ENCODE measurements at places on chromosomes 11 and 22. TPM values are rescaled to one million over a fixed set of nuclear protein-coding genes. Genes with fewer than 3 reads are reported as not detected.

The OR5A1 gene
- total RNA-seq: not detected

The DBX1 gene
- not detected for total RNA-seq

The TSGA10IP gene
- total RNA-seq: not detected

The KCNJ5 gene
- not detected for total RNA-seq

The NLRP10 gene
- not detected for total RNA-seq

The FAM181B gene
- 0.04 TPM for total RNA-seq

The OR52I1 gene
- total RNA-seq: not detected

The VPS26B gene
- total RNA-seq: 28.9 TPM

The NUP160 gene
- 27.8 TPM for total RNA-seq

The PRG3 gene
- total RNA-seq: not detected

The P2RY6 gene
- 0.13 TPM for total RNA-seq

The SYT13 gene
- not detected for total RNA-seq

The ACRV1 gene
- not detected for total RNA-seq

The SLC25A18 gene
- not detected for total RNA-seq

The TIGD3 gene
- total RNA-seq: 0.33 TPM

The LSP1 gene
- total RNA-seq: not detected

The TMEM126A gene
- total RNA-seq: 55.6 TPM

The OR5I1 gene
- not detected for total RNA-seq

The NKAPD1 gene
- 19.5 TPM for total RNA-seq

The OR4A16 gene
- total RNA-seq: not detected

The DRD4 gene
- not detected for total RNA-seq

The HOATZ gene
- not detected for total RNA-seq

The CYB5R3 gene
- 44.2 TPM for total RNA-seq

The CTSC gene
- 126 TPM for total RNA-seq
